ENCODE measurements at places on chromosomes 2 and 18. TPM values are rescaled to one million over a fixed set of nuclear protein-coding genes. Genes with fewer than 3 reads are reported as not detected.

SAG gene
- not detected for total RNA-seq

UGT1A5 gene
- total RNA-seq, result not detected

ABCG5 gene
- not detected for total RNA-seq

RAB3GAP1 gene
- 53.0 TPM for total RNA-seq

CREG2 gene
- total RNA-seq, result 0.81 TPM

KLHL30 gene
- not detected for total RNA-seq

SCYGR6 gene
- not detected for total RNA-seq
